ENCODE measurements at places on chromosomes 4 and X.

- no peak for DNase-seq
Observed at GRCh38 chrX:71439420-71439819, 73.3 kb downstream of the TAF1 start.

DNA sequence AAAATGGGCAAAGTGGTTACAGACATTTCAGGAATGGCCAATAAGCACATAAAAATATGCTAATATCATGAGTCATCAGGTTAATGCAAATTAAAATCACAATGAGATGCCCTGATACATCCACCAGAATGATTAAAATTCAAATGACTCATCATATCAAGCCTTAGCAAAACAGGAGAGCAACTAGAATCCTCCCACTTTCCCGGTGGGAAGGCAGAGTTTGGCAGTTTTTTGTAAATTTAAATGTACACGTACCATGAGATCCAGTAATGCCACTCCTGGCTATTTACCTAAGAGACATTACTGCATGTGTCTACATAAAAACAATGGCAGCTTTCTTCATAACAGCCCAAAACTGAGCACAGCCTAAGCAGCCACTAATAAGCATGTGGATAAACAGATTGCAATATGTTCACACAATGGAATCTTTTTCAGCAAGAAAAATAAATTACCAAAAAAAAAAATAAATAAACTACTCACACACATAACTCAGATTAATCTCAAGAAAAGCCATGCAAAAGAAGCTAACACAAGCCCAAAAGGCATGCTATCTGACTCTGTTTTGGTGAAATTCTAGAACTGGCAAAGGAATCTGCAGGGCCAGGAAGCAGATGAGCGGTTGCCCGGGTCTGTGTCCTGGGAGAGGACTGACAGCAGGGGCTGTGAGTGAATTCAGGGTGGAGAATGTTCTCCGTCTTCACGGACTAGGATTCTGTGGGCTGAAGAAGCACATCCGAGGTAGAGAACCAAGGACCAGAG lies 48.8 kb downstream of the AFAP1 start:
- DNase-seq, result no peak

- DNase-seq, result no peak
Observed at GRCh38 chr4:110637408-110638088, 14.7 kb upstream of the PITX2 start.

- DNase-seq, result peak; percentile 94
Observed at GRCh38 chr4:164383358-164384220, 370.3 kb upstream of the SMIM31 start.

DNA sequence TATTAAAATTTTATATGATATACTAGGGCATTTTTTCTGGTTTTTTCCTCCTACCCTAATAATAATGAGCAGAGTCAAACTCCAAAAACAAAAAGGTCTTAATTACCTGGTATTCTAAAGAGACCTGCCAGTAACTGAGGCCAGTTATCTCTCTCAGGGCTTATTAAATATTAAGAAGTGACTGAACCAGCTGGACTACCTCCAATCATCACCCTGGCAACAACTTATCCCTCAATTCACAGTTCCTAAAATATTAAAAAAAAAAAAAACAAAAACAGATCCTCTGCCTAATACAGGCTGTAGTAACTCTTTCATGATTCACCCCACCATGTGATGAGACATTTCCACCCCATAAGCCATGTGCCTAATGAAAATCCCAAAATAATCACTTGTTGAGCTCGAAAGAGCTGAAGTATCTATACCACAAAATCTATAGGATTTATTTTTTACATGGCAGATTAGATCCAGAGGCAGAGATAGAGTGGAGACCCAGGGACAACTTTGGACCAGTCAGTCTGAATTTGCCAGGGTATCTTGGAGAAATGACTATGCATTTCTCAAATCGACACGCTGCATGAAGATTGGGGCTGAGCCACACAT lies 698.0 kb downstream of the FAT4 start:
- DNase-seq, result no peak

DNA sequence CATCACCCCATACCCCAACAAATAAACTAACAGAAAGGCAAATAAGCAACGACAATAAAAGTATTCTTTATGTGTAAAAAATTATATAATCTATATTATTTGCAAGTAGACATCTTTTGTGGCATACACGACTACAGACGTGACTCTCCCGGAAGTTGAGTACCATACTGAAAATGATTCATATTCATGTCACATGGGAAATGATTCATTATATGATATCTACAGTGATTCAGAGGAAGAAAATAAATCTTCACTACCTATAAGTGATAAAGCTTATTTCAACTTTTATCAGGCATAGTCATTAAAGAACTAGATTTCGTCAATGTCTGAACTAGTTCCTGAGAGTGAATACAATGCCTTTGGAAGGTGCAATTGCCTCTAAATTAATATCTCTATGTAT lies 4.6 kb upstream of the ANTXR2 start:
- DNase-seq, result no peak

DNA sequence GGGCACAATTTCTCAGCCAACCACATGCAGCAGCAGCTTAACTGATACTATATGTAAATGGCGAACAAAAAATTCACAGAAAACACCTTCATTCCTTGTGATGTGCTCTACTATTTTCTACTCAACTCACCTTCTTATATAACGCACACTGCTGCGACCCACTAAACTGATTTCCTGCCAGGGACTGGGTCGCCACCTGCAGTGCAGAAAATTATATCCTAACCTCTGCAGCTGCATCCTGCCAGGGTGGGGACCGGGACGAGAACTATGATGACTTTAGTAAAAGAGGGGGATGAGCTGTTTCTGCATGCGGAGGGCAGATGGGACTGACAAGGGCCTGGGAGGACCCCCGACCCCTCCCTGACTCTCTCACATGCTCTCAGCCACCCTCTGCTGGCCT lies 27.4 kb downstream of the ABLIM2 start:
- no peak for DNase-seq

DNA sequence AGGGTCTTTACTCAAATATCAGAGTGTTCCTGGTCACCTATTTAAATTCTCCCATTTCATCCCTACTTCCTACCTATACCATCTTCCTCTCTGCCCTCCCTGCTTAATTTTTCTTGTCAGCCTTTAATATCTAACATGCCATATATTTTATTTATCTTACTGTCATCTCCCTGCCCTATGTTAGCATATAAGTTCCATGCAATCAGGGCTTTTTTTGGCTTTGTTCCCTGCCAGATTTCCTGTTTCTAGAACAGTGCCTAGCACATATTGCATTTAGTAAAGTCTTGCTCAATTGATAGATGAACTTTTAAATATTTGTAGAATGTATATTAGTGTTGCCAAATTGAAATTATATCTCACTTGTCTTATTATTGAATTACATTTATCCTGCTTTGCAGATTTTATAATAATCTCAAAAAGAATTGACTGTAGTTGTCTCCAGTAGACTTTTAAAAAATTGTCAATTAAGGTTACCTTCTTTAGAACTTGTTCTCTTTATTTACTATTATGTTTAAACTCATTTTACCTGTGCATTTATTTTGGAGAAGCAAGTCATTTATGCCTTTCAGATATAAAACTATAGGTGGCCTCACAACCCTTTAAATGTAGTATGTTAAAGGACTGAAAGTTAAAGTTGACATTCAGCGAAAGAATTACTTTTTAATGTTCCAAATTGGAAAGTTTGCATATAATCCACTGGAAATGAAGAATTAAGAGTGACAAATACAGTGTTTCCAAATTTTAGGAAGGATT lies 108.2 kb upstream of the BMPR1B start:
- DNase-seq, result no peak

- no peak for DNase-seq
Observed at GRCh38 chrX:49072712-49073095, 1.1 kb downstream of the PRAF2 start.

GRCh38 chrX:154136627-154137161 lies 7.3 kb upstream of the OPN1LW start:
- peak; percentile 91 for DNase-seq

- DNase-seq, result peak; percentile 53
Observed at GRCh38 chrX:137194164-137194563, 160.4 kb upstream of the GPR101 start.

DNA sequence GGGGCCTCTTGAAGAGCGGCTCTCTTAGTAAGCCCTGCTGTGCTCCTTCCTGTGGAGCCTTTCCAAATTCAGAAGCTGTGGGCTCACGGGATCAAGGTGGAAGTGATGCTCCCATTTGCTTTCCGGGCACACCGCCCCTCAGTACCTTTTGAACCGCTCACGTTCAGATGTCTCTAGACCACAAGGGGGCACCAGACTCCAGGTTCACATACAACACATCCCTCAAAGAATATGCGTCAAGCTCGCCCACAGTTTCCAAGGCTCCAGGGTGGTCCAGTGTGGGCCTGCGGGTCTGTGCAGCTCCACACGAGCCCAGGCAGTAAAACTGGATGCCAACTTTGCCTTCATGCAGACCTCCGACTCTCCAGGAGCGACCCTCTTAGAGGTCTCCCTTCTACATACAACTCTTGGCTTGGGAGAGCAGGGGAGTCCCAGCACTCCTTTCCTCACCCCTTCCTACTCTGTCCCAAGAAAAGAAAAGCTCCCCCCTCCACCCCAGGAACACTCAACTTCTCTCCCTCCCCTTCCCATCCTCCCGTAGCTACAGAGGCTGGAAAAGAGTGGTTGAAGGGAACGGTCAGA lies 11.0 kb downstream of the SUPT20HL1 start:
- DNase-seq, result peak; percentile 74

- DNase-seq, result no peak
Observed at GRCh38 chr4:6120361-6120760, 80.0 kb downstream of the JAKMIP1 start.

GRCh38 chr4:177246641-177247584 lies 62.8 kb upstream of the NEIL3 start:
- DNase-seq, result no peak

GRCh38 chr4:105293360-105293759 lies 146.7 kb downstream of the TET2 start:
- no peak for DNase-seq

GRCh38 chr4:83108101-83108861 lies 6.2 kb downstream of the PLAC8 start:
- no peak for DNase-seq

DNA sequence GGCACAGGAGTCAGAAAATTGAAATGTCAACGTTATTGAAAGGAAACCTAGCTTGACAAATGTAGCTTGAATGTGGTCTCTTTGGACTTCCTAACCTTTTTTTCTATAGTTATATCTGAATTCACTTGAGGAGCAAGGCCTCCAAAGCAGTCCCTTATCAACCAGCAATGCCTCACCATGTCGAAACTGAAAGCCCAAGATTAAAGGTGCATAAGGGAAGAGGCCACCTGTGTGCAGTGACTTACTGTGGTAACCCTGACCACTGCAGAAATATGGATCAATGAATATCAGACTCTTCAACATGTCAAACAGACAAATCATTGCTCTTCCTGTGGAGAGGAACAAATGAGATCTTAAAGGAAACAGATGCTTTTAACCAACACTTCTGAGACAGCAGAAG lies 95.0 kb upstream of the GIMD1 start:
- no peak for DNase-seq

GRCh38 chrX:130170752-130171445 lies 863 bp upstream of the RAB33A start:
- peak; percentile 90 for DNase-seq

- no peak for DNase-seq
Observed at GRCh38 chr4:101251261-101251660, 96.1 kb downstream of the PPP3CA start.

DNA sequence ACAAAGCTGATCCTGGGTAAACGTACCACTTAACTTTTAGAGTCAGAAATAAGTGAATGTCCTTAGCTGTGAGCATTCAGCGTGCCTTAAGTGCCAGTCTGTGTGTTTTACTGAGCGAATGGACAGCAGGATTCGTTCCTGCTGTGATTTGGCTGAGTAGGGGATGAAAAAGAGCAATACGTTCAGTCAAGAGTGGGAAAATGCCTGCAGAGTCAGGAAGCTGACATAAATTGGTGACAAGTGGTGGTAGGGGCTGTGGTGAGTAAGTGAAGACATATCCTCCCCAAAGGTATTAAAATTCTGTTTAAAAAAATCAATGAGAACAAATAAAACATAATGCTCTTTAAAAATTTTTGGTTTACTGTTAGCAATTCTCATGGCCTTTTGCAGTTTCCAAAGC lies 56.6 kb upstream of the TNIP3 start:
- DNase-seq, result no peak

Measured in retina (tissue), 1 donor.